Activated T-cell treated with anti-CD3 and anti-CD28 coated beads, Interleukin-2, amount 50 U/mL, for 72 hours (primary cell): ENCODE measurements at places on chromosomes 4 and X.

- DNase-seq, result no peak
Observed at GRCh38 chr4:83780053-83780733, 244.3 kb downstream of the GPAT3 start.

DNA sequence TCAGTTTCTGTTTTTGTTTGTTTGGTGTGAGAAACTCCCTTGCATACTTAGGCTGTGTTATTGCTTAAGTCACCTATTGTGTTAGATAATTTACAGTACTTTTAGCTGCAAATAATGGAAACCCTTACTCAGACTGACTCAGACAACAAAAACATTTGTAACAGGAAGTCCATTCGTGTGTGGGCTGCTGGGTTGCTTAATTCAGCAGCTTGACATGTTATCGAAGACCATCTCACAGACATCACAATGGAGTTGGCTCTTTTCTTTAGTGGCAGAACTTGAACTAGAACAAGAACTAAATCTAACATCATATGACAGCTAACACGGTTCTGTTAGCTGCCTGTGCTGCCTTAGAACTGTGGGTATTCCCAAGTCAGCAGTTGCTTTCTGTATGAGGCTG is 9.9 kb upstream of the GABRE start:
- no peak for DNase-seq

DNA sequence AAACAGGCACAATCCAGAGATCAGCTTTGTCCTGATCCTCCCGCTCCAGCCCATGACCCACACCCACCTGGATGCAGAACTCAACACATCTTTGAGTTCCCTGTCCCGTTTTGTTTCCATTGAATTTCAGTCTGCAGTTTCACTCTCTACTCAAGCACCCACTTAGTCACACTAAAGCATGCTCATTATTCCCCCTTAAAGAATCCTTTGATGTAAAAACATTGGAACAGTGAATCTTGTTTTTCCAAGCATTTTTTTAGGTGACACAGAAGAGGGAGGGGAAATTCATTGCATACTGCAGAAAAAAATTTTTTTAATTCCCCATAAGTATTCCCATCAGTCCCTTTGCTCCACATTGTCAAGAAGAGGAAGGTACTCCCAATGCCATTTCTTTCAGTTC is 249.7 kb upstream of the TTC29 start:
- DNase-seq, result no peak

- DNase-seq, result no peak
Observed at GRCh38 chr4:185309770-185310169, 86.0 kb downstream of the LRP2BP start.
